Left lung (tissue), 14 donors: ENCODE measurements at places on chromosomes 1 and 21. TPM values are rescaled to one million over a fixed set of nuclear protein-coding genes. Genes with fewer than 3 reads are reported as not detected.

Gene ZNF124
- 26.5 TPM for total RNA-seq

Gene GJA9
- 0.15 TPM for total RNA-seq

Gene FCGR2B
- total RNA-seq, result 24.1 TPM

Gene C1orf185
- not detected for total RNA-seq

Gene MTARC2
- 41.2 TPM for total RNA-seq

Gene CCDC27
- total RNA-seq, result not detected

Gene ADGRB2
- 1.8 TPM for total RNA-seq

Gene DDX20
- total RNA-seq, result 12.2 TPM

Gene JTB
- total RNA-seq, result 148 TPM

Gene SPRR2G
- not detected for total RNA-seq

Gene LHX8
- not detected for total RNA-seq

- H3K36me3 ChIP-seq, result no peaks in the 10 kb centered on the region
- no peaks in the 10 kb centered on the region for H3K4me1 ChIP-seq
- no peak overlapping the region for H3K4me3 ChIP-seq
- H3K27me3 ChIP-seq, result no peaks in the 10 kb centered on the region
- H3K27ac ChIP-seq, result no peak overlapping the region
- DNase-seq, result no peak
Observed at GRCh38 chr1:87370544-87370943, 41.9 kb downstream of the LMO4 start.

DNA sequence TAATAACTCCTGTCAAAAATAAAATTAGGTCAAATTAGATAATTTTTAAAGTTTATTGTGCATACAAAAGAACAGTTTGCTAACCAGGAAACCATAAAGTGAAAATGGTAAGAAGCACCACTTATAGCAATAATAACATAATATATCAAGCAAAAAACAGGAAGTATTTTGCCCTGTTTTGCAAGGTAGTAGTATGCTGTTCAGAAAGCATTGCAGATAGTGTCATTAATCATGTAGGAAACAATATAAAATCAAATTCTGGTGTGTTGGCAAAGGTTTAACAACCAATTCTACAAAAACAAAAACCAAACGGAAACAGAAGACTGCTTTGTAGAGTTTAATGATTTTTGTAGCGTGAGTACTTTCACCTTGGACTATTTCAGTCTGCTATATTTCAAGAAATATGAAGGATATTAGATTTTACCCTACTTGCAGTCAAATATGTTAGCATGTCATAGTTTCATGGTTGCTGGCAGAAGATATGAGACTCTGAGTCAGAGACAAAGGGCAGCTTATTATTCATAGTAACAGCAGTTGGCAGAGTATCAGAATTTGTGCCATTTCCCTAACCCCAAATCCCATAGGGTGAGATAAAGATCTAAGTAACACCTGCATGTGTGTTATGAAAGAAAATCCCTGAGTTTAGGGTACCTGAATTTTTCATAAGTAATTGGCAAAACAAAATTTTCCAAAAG, 729.0 kb upstream of the BRINP3 start:
- H3K27me3 ChIP-seq, result no peaks in the 10 kb centered on the region
- no peaks in the 10 kb centered on the region for H3K36me3 ChIP-seq
- H3K4me1 ChIP-seq, result no peaks in the 10 kb centered on the region
- H3K4me3 ChIP-seq, result no peak overlapping the region
- no peak overlapping the region for H3K27ac ChIP-seq

GRCh38 chr1:43153443-43153842, 18.6 kb downstream of the EBNA1BP2 start:
- no peak for DNase-seq
- no peaks in the 10 kb centered on the region for H3K36me3 ChIP-seq
- H3K27ac ChIP-seq, result no peak overlapping the region
- H3K27me3 ChIP-seq, result peaks cover 33% of the 10 kb centered on the region
- no peaks in the 10 kb centered on the region for H3K4me1 ChIP-seq
- no peak overlapping the region for H3K4me3 ChIP-seq

GRCh38 chr1:236522937-236523703, 662 bp upstream of the LGALS8 start:
- H3K27ac ChIP-seq, result peak overlapping the region; percentile 97
- DNase-seq, result peak; percentile 41
- H3K36me3 ChIP-seq, result no peaks in the 10 kb centered on the region
- peaks cover 22% of the 10 kb centered on the region for H3K4me1 ChIP-seq

GRCh38 chr1:232472485-232473041, 157.4 kb downstream of the SIPA1L2 start:
- no peak overlapping the region for H3K27ac ChIP-seq
- peaks cover 20% of the 10 kb centered on the region for H3K36me3 ChIP-seq
- DNase-seq, result no peak
- no peak overlapping the region for H3K4me3 ChIP-seq
- H3K27me3 ChIP-seq, result no peaks in the 10 kb centered on the region

DNA sequence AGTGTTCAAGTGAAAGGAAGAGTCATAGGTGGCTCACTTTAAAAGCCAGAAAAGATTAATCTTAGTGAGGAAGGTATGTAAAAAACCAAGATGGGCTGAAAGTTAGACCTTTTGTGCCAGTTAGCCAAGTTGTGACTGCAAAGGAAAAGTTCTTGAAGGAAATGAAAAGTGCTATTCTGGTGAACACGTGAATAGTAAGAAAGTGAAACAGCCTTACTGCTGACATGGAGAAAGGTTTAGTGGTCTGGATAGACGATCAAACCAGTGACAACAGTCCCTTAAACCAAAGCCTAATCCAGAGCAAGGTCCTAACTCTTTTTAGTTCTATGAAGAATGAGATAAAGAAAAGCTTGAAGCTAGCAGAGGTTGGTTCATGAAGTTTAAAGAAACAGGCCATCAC, 106.4 kb downstream of the CTH start:
- no peak overlapping the region for H3K4me3 ChIP-seq
- H3K4me1 ChIP-seq, result no peaks in the 10 kb centered on the region
- no peaks in the 10 kb centered on the region for H3K27me3 ChIP-seq
- no peaks in the 10 kb centered on the region for H3K36me3 ChIP-seq
- no peak overlapping the region for H3K27ac ChIP-seq

- no peak overlapping the region for H3K27ac ChIP-seq
- H3K27me3 ChIP-seq, result no peaks in the 10 kb centered on the region
- no peak for DNase-seq
- H3K36me3 ChIP-seq, result no peaks in the 10 kb centered on the region
Observed at GRCh38 chr1:87437663-87438295, 109.1 kb downstream of the LMO4 start.

- H3K4me1 ChIP-seq, result no peaks in the 10 kb centered on the region
- H3K27me3 ChIP-seq, result no peaks in the 10 kb centered on the region
- H3K4me3 ChIP-seq, result no peak overlapping the region
- no peaks in the 10 kb centered on the region for H3K36me3 ChIP-seq
- DNase-seq, result no peak
Observed at GRCh38 chr1:114269539-114269938, 115.9 kb upstream of the SYT6 start.

GRCh38 chr21:27061770-27062169, 94.9 kb upstream of the ADAMTS5 start:
- H3K36me3 ChIP-seq, result no peaks in the 10 kb centered on the region
- no peaks in the 10 kb centered on the region for H3K4me1 ChIP-seq
- no peak overlapping the region for H3K27ac ChIP-seq
- no peak overlapping the region for H3K4me3 ChIP-seq

- no peaks in the 10 kb centered on the region for H3K27me3 ChIP-seq
- no peaks in the 10 kb centered on the region for H3K4me1 ChIP-seq
- DNase-seq, result peak; percentile 54
- H3K4me3 ChIP-seq, result no peak overlapping the region
- H3K36me3 ChIP-seq, result no peaks in the 10 kb centered on the region
- no peak overlapping the region for H3K27ac ChIP-seq
Observed at GRCh38 chr1:16092097-16092922, 18.9 kb upstream of the FAM131C start.

DNA sequence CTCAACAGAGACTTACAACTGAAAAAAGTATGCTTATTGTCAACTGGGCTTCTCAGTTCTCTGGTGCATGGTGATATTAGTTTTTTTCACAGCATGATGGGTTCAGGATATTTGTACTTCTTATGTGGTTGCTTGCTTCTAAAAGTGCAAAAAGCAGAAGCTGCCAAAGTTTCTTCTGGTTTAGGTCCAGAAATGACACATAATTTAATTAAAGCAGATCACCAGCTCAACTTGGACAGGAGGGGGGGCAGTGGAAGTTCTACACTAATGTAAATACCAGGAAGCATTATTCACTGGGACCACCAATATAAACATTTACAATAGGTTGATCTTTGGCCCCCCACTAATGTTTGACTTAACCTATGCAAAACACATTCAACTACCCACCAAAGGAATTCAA, 354.8 kb upstream of the BRINP3 start:
- peak; percentile 64 for DNase-seq
- no peaks in the 10 kb centered on the region for H3K27me3 ChIP-seq
- H3K27ac ChIP-seq, result no peak overlapping the region
- no peak overlapping the region for H3K4me3 ChIP-seq

DNA sequence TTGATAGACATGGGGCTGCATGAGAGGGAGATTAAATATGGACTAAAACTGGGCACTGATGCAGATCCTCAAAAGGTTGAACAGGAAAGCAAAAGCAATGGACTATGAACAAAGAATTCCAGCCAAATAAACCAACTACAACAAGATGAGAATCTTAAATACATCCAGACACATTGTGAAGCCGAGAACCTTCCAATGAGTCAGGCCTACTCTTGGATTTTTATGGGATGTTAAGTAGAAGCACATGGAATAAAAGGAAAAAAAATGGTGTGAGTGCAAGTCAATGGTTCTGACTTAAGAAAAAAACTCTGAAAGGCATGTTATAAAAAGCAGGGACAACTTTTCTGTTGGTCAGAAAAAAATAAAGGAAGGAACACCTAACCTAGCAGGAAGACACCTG, 227.2 kb downstream of the DPYD start:
- no peaks in the 10 kb centered on the region for H3K36me3 ChIP-seq
- no peak overlapping the region for H3K4me3 ChIP-seq
- H3K4me1 ChIP-seq, result no peaks in the 10 kb centered on the region
- no peak overlapping the region for H3K27ac ChIP-seq

DNA sequence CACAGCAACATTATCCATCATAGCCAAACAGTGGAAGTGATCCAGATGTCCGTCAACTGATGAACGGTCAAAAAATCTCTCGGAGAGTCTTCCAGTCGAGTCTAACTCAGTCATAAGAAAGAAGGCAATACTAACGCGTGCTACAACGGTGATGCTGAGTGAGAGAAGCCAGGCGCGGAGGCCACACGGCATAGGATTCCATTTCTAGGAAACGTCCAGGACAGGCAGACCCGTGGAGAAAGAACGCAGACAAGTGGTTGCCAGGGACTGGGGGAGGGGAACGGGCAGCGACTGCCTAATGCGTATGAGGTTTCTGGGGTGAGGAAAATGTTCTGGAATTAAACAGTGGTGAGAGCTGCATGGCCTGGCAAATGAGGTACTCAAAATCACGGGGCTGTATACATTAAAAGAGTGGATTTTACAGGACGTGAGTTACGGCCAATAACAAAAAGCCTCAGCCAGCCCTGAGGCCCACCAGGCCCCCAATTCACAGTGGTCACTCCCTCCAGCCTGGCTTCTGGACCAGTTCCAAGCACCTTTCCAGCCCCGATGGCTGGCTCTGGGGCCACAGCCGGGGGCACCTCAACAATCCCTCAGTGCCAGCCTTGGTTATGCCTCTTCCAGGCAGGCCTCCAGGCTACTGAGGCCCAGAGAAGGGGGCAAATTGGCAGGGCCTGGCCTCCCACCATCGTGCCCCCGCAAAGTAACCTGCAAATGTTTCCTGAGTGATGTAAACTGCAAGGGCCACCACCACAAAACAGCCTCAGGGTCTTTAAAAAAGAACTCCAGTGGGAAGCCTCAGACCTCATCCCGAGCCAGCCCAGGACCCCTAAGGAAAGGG, 3.4 kb downstream of the WNT9A start:
- H3K27ac ChIP-seq, result no peak overlapping the region
- DNase-seq, result no peak
- H3K4me3 ChIP-seq, result no peak overlapping the region
- H3K27me3 ChIP-seq, result peaks cover 40% of the 10 kb centered on the region

GRCh38 chr1:114764689-114765088, 6.9 kb upstream of the CSDE1 start:
- H3K27ac ChIP-seq, result no peak overlapping the region
- no peaks in the 10 kb centered on the region for H3K27me3 ChIP-seq
- no peaks in the 10 kb centered on the region for H3K4me1 ChIP-seq
- H3K4me3 ChIP-seq, result no peak overlapping the region
- no peak for DNase-seq

DNA sequence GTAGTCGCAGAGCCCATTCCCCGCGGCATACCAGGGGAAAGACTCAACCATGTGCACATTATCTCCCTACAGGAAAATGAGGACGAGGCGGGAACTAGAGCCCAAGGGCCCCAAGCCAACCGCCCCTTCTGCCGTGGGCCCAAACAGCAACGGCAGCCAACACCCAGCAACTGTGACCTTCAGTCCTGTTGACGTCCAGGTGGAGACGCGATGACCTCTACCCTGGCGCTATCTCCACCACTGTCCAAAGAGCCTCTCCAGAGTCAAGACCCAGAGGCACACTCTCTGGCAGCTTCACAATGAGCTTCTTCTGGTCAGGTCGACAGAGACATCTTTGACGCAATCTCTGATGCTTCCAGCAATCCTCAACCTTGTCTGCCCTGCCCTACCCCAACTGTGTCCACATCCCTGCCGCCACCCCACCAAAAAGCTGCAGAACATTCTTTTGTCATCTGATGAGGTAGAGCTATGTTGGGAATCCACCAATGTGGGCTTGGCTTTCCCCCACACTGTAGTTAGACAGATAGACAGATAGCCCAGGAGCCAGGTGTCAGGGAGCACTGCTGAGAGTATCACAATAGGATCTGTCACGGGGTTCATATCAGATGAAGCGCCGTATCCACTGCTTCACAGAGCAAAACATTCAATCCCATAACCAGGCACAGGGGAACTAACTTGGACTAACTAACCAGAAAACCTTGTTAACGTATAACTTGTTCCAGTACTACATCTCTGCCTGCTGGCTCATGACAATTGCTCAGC, 37.4 kb upstream of the SRRM1 start:
- H3K4me1 ChIP-seq, result no peaks in the 10 kb centered on the region
- no peak overlapping the region for H3K4me3 ChIP-seq
- H3K27ac ChIP-seq, result no peak overlapping the region
- no peak for DNase-seq

- no peak overlapping the region for H3K4me3 ChIP-seq
- no peaks in the 10 kb centered on the region for H3K36me3 ChIP-seq
- no peaks in the 10 kb centered on the region for H3K27me3 ChIP-seq
- peaks cover 6% of the 10 kb centered on the region for H3K4me1 ChIP-seq
- no peak overlapping the region for H3K27ac ChIP-seq
Observed at GRCh38 chr1:91120936-91121335, 99.1 kb upstream of the ZNF644 start.

- H3K27me3 ChIP-seq, result peaks cover 24% of the 10 kb centered on the region
- H3K27ac ChIP-seq, result peak overlapping the region; percentile 33
- H3K4me3 ChIP-seq, result no peak overlapping the region
- peaks cover 17% of the 10 kb centered on the region for H3K4me1 ChIP-seq
- H3K36me3 ChIP-seq, result no peaks in the 10 kb centered on the region
- DNase-seq, result no peak
Observed at GRCh38 chr1:32757213-32757895, 54.8 kb upstream of the SYNC start.

GRCh38 chr21:31343680-31344480, at the start of gene TIAM1:
Gene TIAM1, minus strand, starts transcription at chr21:31344261. Its CDS starts 77,289 bp downstream, at chr21:31266972.
- peak; percentile 80 for DNase-seq
- H3K4me3 ChIP-seq, result peak within 1 kb of the TSS; percentile 34
- peak within 1 kb of the TSS; percentile 45 for H3K27ac ChIP-seq
- no peaks in the 10 kb centered on the region for H3K4me1 ChIP-seq
